ENCODE measurements at places on chromosomes 5 and 9.
A peak's percentile ranks its signal among the peaks of the same experiment; 100 is the strongest.

GRCh38 chr5:1878050-1878849, 4.5 kb downstream of the IRX4 start:
- DNase-seq = no peak

GRCh38 chr9:92714787-92715487, 45.0 kb upstream of the IPPK start:
- no peak for DNase-seq

DNA sequence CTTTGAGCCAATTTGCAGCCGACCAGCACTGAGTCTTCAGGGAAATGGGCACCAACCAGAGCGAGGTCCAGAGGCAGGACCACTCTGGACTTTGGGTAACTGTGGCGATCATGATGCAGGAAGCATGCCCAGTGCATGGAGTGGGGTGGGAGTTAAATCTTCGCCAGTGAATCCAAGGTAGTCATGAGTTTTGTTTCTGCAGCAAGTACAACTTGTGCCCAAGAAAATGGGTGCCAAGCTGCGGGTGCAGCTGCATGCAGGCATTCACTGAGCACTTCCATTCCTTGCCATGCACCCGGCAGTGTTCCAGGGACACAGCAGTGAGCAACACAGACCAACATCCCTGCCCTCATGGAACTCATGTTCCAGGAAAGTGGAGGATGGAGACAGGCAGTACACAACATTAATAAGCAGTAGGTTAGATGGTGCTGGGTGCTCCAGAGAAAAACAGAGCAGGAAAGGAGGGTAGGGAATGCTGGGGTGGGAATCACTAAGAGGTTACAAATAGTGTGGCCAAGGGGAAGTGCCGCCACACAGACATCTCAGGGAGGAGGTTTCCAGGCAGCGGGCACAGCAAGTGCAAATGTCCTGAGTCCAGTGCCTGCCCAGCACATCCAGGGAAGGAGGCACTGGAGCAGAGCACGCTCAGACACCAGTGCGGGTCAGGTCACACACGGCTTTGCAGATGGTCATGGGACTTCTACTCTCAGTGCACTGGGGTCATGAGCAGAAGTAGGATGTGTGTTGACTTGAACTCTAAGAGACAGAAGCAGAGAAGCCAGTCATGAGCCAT, 48.2 kb upstream of the LMX1B start:
- no peak for DNase-seq

DNA sequence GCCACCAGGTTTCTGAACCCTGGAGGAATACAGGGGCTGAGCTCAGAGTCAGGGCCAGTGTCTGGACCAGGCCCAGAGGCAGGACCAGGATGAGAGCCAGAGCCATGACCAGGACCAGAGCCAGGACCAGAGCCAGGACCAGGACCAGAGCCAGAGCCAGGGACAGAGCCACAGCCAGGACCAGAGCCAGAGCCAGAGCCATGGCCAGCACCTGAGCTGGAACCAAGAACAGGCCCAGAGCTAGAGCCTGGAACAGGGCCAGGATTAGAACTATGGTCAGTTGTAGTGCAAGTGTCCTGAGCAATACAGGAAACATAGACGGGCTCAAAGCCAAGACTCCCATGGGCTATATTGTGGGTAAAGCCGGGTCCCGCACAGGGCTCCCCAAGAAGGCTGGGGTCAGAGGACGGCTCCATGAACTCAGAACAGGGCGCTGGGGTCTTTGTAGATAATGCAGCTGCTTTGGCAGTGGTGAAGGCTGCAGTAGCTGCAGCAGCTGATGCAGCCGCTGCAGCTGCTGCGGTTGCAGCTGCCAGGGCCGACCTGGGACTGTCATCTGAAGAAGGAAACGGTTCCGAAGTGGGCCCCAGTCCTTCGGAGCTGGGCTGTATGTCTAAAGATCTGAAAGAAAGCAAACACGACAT, 559 bp downstream of the SPAG8 start:
- no peak for DNase-seq

- no peak for DNase-seq
Observed at GRCh38 chr9:14277244-14277643, 36.7 kb downstream of the NFIB start.

- no peak for DNase-seq
Observed at GRCh38 chr5:74073257-74073656, 447.3 kb downstream of the ARHGEF28 start.

DNA sequence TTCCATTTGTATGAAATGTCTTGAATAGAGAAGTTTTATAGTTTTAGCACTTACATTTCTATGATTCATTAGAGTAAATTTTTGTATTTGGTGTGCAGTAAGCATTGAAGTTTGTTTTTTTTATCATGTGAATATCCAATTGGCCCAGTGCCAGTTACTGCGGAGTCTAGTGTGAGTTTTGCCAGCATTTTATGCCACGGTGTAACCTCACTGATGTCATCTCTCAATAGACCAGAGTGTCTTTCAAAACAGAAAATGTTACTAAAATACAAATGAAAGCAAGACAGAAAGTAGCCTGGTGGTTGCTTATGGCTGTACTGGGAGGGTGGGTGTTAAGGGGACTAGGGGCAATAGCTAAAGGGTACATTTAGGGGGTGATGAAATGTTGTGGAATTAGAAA, 62.8 kb downstream of the IPPK start:
- DNase-seq = no peak

GRCh38 chr5:957748-958485, 50.7 kb upstream of the NKD2 start:
- no peak for DNase-seq

DNA sequence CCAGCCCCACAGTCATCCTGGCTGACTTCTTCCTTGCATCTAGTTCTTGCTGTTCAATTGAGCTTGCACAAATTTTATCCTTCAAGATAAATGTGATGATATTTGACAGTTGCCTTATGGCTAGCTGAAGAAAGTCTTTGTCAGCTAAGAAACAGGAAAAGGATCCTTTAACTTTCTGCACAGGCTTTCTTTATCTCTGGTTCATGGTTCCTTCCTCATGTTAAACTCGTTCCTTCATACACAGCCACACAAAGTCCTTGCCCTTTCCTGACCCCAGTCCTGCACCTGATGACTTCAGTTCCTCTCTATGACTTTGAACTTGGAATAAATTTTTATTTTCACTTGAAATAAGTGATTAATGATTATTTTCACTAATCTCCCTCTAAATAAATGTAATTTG, 132.5 kb upstream of the PRSS3 start:
- no peak for DNase-seq

DNA sequence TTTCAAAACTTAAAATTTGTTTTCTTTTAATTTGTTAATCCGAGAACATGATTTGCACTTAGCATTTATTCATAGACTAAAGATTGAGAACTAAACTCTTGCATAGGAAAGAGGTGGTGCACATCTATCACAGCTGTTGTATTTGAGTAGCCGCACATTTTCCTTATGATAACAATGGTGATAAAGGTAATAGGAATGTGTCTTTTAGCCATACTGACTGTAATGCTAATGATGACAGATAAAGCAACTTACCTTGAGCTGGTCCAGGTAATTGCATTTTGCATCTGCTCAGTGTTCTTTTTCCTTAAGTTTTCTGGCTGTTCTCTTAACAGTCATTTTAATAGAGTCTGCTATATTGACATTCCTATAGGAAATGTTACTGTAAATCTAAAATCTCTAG, 19.0 kb downstream of the PHAX start:
- DNase-seq = no peak

GRCh38 chr5:14003936-14004335, 59.4 kb upstream of the DNAH5 start:
- no peak for DNase-seq

DNA sequence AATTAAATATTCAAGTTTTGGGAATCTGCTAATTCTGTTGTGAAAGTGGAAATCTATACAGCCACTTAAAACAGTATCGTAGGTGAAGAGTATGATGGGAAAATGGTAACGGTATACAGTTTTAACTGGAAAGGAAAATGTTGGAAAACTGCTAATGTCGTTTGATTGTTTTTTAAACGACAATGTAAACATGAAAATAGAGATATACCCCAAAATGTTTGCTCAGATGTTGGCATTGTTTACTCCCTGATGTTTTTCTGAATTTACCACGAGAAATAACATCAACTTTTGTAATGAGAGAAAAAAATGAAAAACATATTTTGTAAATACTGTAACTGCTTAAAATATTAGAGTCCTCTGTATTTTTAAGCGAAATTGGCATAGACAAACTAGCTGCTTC, 2.7 kb downstream of the MATR3 start:
- no peak for DNase-seq

DNA sequence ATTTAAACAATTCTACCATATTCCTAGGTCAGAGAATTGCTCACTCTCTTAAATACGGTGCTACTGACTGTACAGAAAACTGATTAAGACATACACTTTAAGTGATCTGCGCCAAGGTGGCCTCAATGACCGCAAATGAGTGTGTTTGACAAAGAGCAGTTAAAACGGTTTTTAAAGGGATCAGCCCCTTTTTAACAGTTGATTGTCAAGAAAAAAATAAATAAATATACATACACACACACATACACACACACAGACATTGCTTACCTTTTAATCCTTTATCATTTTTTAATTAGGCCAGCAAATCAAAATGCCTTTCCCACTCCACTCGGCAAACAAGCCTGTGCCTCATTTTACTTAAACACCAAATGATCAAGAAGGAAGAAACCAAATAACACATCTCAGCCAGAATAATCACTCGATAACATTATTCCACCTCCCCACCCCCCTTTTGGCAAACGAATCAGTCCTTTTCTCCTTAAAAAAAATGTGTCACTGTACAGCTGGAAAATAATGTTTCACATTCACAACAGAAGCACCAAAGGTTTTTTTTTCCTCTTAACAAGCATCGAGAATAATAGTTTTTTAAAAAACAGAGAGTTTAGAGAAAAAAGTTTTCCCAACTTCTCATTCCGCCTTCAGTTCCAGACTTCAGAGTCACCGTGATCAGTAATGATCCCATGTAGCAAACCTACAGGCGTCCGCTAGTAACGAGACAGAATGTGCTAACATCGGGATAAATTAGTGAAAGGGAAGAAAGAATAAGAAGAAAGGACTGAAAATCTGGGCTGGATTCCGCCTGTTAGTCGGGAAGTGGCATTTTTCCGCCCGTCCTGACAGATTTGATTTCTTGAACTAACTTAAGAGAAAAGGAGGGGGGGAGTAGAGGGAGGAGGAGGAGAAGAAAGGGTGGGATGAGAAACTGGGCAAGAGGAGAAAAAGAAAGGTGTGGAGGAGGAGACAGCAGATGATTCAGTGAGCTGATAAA, at the start of gene ZNF608:
ZNF608 (minus strand) TSS at position 712 of the 988 bp plus-strand sequence. CDS start 1,650 bp downstream, outside the sequence.
- DNase-seq = no peak

DNA sequence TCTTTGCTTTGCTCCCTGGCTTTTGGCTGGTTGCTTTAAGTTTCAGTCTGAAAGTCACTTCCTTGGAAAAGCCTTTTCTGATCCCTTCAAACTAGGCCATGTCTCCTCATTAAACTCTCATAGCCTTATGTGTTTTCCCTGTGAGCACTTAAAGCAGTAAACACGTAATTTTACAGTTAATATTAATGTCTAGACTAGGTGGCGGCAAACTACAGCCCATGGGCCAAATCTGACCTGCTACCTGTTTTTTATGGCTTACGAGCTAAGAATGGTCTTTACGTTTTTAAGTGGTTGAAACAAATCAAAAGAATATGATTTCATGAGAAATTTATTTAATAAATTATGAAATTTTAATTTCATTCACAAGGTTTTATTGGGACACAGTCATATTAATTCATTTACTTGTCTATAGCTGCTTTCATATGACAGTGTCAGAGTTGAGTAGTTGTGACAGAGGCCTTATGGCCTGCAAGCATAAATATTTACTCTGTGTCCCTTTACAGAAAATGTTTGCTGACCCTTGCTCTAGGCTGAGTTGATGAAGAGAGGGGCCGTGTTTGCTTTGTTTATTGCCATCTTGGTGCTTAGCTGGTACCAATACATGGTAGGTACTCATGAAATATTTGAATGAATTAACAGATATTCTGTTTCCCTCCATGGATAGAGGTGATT, 7.4 kb downstream of the SLC44A1 start:
- no peak for DNase-seq

GRCh38 chr5:29896646-29897045, 1296.8 kb upstream of the CDH6 start:
- DNase-seq = no peak

DNA sequence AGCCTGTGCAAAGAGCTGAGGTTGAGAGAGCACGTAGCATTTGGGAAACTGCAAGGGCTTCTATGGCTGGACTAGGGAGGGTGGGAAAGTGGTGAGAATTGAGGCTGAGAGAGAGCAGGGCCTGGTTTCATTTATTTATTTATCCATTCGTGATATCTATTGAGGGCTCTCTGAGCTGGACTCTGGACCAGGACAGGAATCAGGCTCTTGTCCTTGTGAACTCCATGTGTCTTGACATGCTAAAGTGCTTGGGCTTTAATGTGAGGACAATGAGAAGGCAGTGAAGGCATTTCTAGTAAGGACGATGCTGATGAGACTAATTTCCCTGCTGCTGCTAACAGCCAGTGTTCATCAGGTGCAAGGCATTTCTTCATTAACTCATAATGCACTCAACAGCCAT, 95.9 kb upstream of the KLF4 start:
- no peak for DNase-seq

GRCh38 chr9:136526625-136527066, 19.2 kb downstream of the NOTCH1 start:
- no peak for DNase-seq

- no peak for DNase-seq
Observed at GRCh38 chr5:94872526-94872925, 254.1 kb downstream of the SLF1 start.

DNA sequence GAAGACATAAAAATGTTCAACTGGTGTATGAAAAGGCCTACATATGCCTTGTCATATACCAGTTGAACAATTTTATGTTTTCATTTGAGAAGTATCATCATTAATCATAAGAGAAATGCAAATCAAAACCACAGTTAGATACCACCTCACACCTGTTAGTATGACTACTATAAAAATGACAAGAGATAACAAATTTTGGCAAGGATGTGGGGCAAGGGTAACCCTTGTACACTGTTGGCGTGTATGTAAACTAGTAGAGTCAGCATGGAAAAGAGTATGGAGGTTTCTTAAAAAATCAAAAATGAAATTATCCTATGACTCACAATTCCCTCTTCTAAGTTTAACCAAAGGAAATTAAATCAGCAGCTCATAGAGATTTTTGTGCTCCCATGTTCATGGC, 250.4 kb upstream of the ST8SIA4 start:
- no peak for DNase-seq

DNA sequence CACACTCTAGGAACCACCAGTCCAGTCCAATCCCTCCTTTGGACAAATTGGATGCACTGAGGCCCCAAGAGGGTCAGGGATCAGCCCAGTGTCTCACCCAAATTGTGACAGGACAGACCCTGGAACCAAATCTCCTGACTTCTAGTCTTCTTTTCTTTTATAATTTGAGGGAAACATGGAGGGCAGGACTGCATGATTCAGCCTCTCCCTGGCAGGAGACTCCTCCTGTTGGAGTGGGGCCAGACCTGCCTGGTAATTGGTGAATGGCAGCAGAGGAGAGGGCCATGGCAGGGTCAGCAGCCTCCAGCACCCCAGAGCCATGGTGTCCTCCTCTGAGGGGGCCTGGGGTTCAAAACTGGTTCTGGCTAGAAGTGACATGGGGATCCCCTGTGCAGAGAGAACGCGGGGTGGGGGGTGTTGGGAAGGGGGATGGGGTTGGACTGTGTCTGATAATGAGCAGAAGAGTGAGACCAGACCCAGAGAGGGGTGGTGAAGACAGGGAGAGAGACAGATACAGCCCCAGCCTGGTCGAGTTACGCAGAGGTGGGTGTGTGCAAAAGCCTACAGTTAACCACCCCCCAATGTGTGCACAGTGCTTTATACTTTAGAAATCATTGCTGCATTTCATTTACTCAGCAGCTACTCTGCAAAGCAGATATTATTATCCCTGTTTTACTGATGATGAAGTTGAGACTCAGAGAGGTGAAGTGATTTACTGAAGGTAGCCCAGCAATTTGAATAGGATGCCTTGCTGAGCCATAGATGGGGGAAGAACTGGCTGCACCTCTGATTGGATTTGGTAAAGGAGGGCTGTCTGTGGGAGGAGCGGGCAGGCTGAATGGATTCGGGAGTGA, 3.8 kb upstream of the SYNPO start:
- DNase-seq = peak; percentile 74
